Esophagus squamous epithelium (tissue), 5 donors: ENCODE measurements at places on chromosomes 2 and 18.

DNA sequence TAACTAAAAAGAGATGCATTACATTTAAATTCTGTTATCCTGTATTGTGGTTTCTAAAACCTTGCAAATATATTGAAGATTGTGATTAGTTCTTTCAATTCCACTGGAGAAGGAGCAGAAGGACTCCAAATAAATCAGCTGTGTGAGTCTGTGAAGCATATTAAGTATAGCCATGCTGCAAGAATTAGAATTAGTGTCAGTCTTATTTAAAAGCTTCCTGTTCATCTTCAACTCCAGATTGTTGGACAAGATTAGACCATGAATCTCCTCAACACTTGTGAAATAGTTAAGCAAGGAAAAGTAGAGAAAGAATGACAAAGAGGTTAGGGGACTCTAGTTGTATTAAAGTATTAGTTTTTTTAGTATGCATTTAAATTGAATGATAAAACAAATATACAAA lies 92.5 kb upstream of the LRP1B start:
- no peak for DNase-seq

DNA sequence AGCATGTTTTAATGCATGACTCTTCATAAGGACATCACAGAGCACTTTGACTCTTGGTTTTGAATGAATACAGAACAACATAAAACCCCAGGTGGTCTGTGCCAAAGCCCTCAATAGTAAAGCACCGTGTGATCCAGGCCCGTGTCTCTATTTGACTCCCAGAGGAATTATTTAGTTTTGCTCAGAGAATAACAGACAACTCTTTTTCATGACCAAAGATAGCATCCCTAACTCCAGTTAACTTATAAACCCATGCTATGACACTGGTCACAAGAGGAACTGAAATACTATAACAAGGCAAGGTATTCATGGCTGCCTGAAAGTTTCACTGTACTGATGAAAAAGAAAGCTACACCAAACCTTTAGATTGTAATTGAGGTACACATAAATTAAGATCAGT lies 128.4 kb downstream of the IKZF2 start:
- DNase-seq, result no peak

GRCh38 chr2:50181212-50181611 lies 850.7 kb downstream of the NRXN1 start:
- no peak for DNase-seq

DNA sequence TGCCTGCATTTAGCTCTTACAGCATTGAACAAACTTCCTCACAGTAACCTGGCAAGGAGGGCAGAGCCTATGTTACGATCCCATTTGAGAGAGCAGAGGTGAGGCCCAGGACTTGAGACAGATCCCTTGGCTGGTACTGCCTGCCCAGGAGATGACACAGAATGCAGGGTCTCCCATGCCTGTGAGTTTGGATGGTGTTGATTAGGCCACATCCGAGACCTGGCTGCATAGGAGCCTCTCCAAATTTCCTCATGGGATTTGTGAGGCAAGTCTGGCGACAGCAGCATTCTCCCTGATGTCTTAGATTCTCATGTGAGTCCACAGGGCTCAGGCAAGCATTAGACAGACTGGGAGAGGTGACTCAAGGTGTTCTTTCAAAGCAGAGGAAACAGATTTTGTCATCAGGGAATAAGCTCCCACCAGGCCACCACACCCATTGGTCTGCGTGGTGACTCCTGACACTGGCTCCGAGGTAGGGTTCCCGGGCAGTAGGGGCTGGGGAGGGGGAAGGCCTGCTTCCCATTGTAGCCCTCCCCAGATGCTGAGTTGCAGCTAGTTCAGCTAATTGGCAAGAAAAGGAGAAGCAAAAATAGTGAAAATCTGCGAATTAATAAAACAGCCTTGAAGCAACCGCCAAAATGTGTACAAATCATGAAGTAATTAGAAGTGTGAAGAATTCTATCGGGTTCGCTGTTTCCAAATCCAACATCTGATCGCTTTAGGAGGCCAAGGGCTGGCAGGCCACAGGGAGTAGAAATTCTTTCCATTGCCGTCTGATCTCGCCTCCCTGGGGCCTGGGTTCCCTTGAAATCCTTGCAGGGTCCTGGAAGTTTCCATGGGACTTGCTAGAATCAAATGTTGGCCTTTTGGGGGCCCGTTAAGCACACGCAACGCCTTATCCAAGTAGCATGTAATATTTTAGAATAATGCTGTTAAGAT lies 68.0 kb downstream of the MAPK4 start:
- no peak for DNase-seq

DNA sequence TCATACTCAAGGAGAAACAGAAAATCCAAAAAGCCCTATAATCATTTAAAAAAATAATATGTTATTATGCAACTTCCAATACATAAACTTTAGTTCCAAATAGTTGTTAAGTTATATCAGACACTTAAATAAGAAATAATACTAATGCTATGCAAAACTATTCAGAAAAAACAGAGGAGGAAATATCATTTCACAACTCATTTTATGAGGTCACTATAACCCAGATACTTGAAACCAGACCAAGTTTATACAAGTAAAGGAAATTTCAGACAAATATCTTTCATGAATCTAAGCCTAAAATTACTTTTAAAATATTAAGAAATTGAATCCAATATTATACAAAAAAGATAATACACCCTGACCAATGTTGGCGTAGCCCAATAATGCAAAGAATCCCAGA lies 260.8 kb downstream of the CD226 start:
- DNase-seq, result no peak
